SHP77 treated with DMSO at 0.1 percent for 48 hours (cell line): ENCODE measurements at places on chromosomes 12 and 14.

- no peak for DNase-seq
Measured at GRCh38 chr12:28742791-28743190, 406.3 kb upstream of the FAR2 start.

DNA sequence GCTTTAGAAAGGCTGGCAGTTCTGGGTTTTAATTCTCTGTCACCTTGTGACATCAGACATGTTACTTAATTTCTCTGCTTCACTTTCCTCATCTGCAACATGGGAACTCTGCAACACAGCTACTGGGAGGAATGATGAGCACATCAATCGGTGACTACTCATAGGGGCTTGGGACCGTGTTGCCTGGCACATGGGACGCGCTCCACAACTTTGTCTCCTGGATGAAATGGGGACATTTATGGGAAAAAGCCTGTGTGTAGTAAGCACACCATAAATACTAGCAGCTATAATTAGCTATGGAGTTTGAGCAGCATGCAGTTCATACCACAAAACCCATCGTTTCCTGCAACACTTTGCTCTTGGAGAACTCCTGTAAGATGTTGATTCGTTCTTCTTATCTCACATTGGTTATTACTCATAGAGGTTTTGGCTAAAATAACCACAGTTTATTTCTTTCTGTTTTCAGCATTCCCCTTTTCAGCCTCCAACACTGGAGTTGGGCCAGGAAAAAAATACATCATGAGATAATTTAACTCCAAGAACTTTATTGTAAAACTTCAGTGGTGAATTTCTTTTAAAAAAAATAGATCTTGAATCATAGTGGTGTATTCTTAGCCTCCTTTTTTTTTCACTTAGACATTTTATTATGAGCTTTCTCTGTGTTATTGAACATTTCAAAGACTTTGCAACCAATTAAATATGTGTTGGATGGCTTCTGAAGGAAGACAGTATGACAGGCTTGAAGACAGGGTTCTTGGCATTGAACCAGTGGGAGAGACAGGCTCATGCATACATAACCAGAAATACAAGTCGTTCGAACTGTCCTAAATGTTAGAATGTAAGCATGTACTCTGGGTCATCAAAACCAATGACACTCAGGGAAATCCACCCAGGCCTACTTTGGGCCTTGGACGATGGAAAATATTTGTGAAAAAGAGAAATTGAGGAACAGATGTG is 72.7 kb downstream of the RIN3 start:
- no peak for DNase-seq

DNA sequence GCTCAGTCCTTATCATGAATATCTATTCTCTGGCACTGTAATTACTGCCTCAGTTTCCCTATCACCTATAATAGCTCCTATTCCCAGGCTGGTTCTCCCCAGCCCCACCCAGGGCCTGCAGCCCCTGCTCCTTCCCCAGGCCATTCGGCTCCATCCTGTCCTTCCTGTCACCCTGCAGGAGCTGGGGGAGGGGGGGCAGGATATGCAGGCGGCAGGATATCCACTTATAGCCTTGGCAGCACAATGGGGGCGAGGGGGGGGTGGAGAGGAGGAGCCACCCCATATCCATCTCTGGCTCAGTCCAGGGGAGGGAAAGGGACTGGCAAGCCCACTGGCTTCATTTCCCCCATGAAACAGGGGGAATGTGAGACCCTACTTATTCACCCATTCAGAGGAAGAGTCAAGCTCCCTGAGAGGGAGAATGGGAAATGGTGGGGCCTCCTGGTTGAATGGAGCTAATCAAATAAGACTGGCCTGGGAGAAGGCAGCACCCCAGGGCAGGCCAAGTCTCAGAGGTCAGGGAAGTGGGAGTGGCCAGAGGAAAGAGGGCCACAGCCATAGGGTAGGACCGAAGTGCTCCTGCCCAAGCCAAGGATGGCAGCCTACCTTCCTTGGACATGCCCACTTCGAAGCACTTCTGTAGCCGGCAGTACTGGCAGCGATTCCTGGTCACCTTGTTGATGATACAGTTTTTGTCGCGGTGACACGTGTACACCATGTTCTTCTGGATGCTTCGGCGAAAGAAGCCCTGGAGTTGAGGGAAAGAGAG is 7.8 kb upstream of the ITGB7 start:
- DNase-seq = no peak

DNA sequence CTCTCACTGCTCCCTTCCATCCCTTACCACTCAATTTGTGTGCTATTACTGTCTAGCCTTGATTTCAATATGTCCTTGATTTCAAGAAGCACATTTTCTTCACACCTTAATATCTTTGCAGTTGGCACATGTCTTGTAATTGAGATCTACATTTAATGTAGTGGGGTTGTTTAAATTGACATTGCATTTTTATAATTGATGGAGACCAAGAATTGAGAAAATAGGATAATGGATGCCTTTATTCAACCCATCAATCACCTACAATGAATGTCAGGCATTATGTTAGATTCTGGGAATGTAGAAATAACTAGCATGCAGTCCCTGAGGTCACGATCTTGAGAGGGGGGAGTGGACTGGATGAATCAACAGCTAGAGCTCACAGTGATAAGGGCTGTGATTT is 94.6 kb downstream of the SMOC1 start:
- no peak for DNase-seq
